ENCODE measurements at places on chromosomes 2 and 18.

DNA sequence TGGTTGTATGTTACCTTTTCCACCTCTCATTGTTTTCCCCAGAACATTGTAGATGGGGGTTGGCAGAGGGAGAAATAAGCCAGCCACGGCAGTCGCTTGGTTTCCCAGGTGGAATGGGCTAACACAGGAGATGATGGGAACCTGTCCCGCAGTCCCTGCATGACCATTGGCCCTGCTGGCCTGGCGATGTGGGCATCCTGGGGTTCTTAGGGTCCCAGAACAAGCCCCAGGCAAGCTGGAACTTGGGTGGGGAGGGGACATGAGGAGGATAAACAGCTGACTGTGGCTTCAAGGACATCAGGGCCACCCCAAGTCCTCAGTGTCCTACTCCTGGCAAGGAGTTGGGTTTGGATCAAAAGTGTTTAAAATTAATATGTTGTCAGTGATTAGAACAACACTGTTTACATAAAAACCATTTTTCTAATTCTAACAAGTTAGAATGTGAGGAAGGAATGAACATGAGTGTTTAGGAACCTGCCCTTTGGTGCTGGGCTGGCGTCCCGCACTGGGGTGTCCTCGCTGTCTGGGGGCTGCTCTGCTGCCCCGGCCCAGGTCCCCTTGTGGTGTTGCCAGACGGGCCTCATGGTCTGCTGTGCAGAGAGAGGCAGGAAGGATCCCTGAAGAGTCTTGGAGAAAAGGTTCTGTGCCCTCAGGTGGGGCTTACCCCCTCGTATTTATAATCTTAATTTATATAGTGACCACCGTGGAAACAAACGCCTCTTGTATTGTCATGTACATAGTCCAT lies 95.1 kb downstream of the USP40 start:
- no peak for DNase-seq

DNA sequence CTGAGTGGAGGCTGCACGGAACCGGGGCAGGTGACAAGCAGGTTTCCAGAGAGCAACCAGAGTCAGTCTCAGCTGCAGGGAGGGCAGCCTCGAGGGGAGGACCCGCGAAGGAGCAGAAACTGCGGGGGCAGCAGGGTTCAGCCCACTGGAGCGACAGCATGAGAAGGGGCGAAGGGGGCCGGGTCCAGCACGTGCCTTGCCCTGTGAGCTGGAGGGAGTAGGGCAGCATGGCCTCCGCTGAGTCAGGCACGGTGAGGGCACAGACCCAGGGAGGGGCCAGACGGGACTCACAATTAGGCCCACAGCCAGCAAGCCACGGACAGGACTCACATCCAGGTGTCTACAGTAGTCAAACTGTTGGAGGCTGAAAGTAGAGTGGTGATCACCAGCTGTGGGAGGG lies 22.7 kb upstream of the ATP9B start:
- DNase-seq = no peak

DNA sequence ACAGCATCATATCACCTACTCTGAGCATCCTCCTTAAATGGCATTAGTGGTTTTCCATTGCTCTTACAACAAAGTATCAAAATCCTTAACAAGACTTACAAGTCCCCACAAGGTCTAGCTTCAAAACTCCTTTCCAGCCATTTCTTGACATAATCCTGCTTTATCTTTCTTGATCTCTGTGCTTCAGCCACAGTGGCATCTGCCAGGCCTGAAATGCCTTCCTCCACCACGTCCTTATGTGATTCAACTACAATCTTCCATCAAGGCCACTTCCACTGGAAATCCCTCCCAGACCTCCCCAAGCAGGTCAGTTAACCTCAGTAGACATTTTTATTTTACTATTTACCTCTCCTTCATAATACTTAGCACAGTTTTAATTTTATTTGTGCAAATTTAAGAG lies 83.8 kb upstream of the CCDC150 start:
- no peak for DNase-seq

GRCh38 chr2:218329027-218329825 lies 27.4 kb upstream of the CATIP start:
- DNase-seq = no peak

DNA sequence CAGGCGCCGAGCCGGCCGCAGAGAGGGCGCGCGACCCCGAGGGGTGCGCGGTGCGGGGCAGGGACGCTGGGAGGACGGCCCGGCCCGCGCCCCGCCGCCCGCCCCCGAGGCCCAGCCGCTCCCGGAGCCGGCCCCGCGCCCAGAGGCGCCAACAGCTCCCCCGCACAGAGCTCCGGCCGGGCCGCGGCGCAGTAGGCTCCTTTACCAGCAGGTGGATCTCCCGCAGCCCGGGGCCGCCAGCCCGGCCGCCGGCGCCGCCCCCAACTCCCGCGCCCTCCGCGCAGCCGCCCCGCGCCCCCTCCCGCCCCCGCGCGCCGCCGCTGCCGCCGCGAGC lies 258 bp downstream of the MGAT4A start:
- peak; percentile 50 for DNase-seq

DNA sequence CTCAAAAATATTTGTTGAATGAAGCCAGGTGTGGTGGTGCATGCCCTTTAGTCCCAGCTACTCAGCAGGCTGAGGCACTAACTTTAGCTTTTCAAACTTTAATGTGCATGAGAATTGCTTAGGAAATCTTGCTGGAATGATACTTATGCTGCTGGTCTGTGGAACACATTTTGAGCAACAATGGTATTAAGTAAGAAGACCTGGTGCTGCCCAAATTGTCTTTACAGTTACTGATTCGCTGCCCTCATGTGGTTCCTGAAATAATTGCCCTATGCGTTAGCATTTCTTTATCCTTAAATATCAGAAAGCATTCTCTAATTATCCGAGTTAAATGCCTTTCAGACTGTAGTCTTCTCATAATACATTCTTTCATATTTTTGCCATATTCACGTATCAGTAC lies 76.0 kb upstream of the SESTD1 start:
- no peak for DNase-seq

- DNase-seq = no peak
Observed at GRCh38 chr18:8952174-8952573, 150.3 kb upstream of the NDUFV2 start.

Data from heart right ventricle (tissue), 16 donors.